ENCODE measurements at places on chromosomes 12 and 14.

- no peak for DNase-seq
These were observed 6.7 kb downstream of the PSEN1 start for GRCh38 chr14:73143003-73143402.

- DNase-seq = no peak
These were observed 1.6 kb upstream of the FMNL3 start for GRCh38 chr12:49708851-49709250.

DNA sequence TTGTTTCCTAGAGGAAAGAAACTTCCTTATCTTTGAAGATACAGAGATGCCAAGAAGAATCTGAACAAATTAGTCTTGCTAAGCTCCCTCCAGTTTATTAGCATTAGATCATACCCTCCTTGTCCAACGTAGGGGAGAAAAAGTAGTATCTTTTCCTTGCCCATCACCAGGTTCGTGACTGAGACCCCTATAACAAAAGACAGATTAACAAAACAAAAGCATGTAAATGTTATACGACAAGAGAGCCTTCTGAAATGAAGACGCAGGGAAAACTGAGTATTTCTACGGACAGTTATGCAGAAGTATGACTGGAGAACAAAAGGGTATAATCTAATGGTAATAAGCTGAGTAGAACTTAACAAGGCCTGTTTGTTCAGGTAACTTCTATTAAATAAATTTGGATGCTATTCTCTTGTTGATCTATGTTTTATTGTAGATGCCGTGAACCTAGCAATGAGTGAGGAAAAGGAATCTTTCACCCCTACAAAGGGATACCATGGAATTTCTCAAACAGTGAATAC lies 2.9 kb upstream of the CLEC7A start:
- DNase-seq = no peak

DNA sequence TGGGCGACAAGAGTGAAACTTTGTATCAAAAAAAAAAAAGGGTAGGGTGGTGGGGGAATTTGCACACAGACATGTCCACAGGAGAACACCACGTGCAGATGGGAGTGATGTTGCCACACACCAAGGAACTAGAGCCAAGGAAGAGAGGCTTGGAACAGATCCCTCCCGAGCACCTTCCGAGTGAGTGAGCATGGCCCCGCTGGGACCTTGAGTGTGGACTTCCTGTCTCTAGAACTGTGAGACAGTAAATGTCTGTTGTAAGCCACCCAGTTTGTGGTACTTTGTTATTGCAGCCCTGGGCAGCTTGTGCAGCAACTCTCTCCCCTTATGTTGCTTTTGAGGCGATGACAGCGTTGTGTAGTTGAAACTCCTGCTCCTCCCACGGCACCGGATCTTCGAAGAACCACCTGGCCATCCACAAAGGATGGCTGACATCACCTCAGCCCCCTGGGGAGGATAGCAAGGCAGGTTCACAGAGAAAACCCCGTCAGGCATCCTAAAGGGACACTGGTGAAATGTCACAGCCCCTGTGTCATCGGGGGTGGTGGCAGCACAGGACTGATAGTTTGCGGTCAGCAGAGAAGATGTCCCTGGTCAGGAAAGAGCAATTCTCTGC lies 54.7 kb upstream of the PLEKHG3 start:
- DNase-seq = no peak

- DNase-seq = no peak
These were observed 141.3 kb downstream of the PLXNC1 start for GRCh38 chr12:94289461-94290312.

DNA sequence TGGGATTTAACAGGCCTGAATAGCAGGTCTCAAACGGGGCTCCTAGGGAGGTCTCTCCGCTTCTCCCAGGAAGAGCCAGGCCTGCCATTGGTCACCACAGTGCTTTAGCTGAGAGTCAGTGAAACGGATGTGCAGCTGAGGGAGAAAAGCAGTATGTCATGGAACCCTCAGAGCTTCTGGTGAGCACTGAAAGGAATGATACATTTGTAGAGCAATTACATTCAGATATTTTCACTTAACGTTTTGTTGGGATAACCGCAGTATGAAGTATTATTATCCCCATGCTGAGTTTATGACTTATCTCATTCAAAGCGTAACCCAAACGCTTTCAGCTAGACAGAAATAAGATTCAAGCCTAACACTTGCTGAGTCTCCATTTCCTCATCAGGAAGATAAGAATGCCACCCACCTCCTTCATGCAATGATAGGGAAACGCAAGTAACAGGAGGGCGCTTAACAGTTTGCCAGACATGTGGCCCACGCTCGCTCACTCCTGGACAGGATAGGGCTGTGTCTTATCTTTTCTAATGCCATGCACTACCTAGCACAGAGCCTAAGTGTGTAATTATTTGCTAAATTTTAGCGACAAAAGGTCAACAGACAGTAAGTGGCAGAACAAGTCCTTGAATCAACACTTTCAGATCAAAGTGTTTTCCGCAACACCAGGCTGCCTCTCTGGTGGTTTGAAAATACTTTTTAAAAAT lies 28.2 kb downstream of the DAD1 start:
- no peak for DNase-seq
